ENCODE measurements at places on chromosomes 1 and 21. TPM values are rescaled to one million over a fixed set of nuclear protein-coding genes. Genes with fewer than 3 reads are reported as not detected.

CYP4B1 gene
- 0.81 TPM for total RNA-seq

RAB25 gene
- 1.1 TPM for total RNA-seq

AKNAD1 gene
- total RNA-seq, result not detected

ZBTB8B gene
- 4.4 TPM for total RNA-seq

DIO1 gene
- total RNA-seq, result 1.2 TPM

MEAF6 gene
- total RNA-seq, result 41.1 TPM

ST6GALNAC5 gene
- total RNA-seq, result 15.2 TPM

TMCO2 gene
- not detected for total RNA-seq
